ENCODE measurements at places on chromosomes 7 and 10. TPM values are rescaled to one million over a fixed set of nuclear protein-coding genes. Genes with fewer than 3 reads are reported as not detected.

GRCh38 chr7:24965831-24966708, 13.9 kb downstream of the OSBPL3 start:
- DNase-seq: no peak

- no peak for DNase-seq
Observed at GRCh38 chr10:52261362-52261761, 52.7 kb upstream of the DKK1 start.

GRCh38 chr7:157547611-157548010, 210.8 kb downstream of the DNAJB6 start:
- DNase-seq: peak; percentile 40

CPEB3 gene
- 6.2 TPM for total RNA-seq

HSPA12A gene
- 139 TPM for total RNA-seq

NPY gene
- total RNA-seq: 2.1 TPM

NUDT13 gene
- total RNA-seq: 2.2 TPM

ARHGEF5 gene
- total RNA-seq: 12.8 TPM

CTAGE15 gene
- not detected for total RNA-seq

All from sciatic nerve (tissue), 2 donors.